ENCODE measurements at places on chromosomes 6 and 20.

GRCh38 chr6:155495011-155495768 is 39.6 kb upstream of the NOX3 start:
- peak; percentile 19 for DNase-seq

DNA sequence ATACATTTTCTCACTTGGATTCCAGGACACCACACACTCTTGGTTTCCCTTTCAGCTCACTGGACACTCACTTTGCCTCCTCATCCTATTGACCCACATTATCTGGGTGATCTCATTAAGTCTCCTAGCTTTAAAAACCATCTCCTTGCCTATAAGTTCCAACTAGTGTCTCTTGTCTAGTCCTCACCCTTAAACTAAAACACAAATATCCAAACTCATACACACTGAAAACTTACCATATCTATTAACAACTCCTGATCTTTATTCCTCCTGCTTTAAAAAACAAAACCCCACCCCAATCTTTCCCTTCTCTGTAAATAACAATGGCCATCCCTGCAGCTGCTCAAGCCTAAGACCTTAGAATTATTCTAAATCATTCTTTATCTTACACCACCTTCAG is 3.5 kb upstream of the SMIM28 start:
- no peak for DNase-seq

GRCh38 chr20:41900201-41900691 is 282.1 kb upstream of the CHD6 start:
- DNase-seq = no peak

DNA sequence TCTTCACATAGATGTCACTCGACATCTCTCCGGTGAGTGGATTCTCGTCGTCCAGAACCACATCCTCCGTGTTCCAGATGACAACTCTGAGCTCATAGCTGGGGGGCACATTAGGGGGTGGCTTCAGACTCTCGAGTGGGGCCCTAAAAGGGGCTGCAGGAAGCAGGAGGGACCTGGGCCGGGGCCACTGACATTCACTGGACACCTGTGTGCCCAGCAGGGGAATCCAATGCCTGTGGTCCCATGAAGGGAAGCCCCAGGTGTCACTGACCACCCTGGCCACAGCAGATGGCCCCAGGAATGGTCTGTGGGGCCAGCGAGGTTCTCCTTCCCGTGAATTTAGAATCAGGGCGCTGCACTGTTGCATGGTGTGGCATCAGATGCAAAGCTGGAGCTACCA is 18.7 kb downstream of the ERGIC3 start:
- no peak for DNase-seq

DNA sequence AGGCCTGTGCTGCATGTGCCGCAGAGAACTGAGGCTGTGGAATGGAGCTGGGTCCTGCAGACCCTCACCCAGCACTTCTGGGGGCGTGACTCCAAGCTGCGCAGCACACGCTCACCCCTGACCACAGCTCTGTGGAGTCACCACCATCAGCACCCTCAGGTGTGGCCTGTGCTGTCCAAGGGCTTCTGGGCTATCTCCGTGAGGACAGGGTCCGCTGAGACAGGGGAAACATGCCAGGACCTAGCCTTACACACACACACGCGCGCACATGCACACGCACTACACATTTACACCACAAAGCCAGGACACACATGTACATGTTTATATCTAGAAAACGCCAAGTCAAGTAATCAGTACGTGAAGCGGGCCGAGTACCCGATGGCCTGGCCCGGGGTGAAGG is 26.8 kb upstream of the TCFL5 start:
- no peak for DNase-seq

DNA sequence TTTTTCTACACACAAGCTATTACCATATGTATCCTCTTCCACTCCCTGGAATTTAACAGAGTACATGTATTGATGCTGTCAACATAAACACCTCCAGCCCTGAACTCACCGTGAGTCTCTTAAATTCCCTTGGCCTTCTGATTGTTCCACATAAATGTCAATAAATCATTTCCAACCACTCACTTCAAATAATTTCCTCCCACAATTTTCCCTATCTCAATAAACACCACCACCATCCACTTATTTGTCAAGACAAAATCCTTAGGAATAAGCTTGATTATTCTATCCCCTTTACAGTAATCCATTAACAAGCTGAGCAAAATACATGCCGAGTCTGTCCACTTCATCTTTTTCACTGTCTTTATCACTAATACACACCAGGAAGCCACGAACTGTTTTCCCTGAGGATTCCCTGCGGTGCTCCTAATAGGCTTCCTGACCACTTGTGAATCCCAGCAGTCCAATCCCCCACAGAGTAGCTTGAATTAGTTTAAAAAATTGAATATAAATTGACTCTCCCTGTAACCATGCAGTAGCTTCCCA is 19.2 kb downstream of the HLA-DRB1 start:
- no peak for DNase-seq

DNA sequence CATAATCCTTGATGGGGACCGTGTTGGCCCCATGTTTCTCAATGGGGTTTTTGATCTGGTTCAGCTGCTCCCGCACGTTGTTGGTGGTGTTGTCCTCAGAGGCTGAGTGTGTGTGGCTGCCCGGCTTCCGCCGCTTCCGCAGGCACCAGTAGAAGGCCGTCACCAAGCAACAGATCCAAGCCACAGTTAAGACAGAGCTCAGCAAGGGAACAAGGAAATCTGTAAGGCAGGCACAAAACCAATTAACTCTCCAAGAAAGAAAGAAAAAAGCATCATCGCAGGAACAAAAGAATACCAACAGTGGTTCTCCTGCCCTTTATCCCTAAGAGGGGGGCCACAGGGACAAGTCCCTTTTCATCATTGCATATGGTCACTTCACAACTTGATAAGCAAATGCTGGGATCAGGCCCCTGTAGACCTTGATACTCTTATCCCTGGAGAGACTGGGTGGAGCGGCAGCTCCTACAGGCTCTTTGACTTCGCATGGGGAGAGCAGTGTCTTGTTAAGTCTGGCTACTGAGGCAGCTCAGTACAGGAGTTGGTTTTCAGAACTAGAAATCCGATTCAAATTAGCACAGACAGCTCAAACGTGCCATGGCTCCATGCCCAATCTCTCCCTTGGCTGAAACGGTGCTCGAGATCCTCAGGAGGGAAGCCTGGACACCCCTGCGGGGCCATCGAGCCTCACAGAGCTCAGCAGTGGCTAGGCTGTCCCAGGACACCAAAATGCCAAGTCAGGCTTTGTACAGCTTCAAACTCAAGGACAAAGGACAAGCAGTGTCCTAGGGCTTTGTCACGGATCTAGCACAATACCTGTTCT is 33.9 kb downstream of the JAG1 start:
- DNase-seq = no peak

- no peak for DNase-seq
Observed at GRCh38 chr6:37556881-37557644, 57.4 kb upstream of the CCDC167 start.

DNA sequence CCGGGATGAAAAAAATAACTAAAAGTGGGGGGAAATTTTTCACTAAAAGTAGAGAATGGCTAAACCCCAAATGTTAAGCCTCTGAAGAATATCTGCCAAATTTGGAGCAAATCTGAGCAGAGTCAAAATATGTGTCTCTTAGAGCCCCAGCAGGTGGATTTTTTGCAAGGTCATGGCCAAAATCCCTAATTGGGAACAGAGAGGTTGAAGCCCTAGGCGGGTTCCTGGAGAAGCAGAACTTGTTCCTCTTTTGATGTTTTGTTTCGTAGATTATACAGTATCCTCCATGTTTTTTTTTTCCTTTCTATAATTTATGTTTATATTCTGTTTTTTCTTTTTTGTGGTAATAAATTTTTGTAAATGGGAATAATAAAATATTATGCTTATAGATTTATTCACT is 94.4 kb downstream of the PLCB4 start:
- no peak for DNase-seq

- no peak for DNase-seq
Observed at GRCh38 chr20:46087161-46087560, 2.6 kb downstream of the NCOA5 start.

- DNase-seq = no peak
Observed at GRCh38 chr20:25203871-25204320, 8.4 kb downstream of the ENTPD6 start.

DNA sequence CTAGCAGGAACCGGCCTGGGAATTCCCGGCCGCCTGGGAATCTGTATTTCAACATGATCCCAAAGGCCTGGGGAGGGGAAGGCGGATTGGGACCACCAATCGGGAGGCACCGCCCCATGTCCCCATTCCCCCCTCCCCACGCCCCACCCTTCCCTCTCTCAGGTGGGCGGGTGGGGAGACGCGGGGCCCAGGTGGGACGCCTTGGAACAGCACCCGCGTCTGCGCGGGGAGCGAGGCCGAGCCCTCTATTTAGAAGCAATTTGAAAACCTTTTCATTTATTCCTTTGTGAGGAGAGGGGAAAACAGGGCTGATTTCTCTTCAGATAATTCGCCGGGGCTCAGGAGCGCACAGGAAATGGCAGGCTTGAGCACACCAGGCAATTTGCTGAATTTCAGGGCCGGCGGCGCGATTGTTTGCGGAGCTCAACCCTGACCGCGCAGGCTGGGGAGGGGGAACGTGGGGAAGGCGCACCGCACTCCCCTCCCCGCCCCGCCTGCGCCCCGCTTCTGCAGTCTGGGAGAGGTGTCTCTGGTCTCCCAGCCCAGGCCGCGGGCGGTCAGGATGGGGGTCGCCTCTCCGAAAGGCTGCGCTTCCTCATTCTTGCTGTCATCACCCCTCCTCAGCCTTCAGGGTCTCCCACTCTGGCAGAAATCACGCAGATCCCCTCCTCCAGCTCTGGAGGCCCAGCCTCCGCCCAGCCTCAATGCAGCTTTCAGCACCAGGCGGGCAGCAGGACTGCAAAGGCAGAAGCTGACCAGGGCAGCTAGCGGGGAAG is 170.0 kb downstream of the GRM4 start:
- no peak for DNase-seq

DNA sequence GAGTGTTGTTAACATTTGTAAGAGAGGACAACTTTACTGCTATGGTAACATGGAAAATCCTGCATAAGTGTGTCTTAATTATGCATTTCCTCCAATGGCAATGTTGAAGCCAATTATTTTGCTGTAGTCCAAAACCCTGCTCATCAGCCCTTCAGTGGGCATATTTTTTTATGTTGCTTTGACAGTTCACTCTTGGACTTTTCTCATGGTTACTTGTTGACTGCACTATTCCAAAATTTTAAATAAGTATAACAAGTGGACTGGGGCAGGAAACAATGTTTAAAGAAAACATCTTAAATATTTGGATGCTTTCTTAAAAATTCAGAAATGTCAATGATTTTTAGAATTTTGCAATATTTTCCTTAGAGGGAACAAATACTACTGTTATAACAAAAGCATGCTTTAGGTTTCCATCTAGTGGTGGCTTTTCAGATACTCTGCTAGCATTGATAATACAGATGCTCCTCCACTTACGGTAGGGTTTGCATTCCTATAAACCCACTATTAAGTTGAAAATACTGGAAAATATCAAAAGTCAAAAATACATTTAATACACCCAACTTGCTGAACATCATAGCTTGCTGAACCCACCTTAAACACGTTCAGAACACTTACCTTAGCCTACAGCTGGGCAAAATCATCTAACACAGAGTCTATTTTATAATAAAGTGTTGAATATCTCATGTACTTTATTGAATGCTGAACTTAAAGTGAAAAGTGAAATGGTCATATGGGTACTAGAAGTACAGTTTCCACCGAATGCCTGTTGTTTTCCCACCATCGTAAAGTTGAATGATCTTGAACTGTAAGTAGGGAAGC is 86.4 kb downstream of the ADGRG6 start:
- DNase-seq = peak; percentile 64

DNA sequence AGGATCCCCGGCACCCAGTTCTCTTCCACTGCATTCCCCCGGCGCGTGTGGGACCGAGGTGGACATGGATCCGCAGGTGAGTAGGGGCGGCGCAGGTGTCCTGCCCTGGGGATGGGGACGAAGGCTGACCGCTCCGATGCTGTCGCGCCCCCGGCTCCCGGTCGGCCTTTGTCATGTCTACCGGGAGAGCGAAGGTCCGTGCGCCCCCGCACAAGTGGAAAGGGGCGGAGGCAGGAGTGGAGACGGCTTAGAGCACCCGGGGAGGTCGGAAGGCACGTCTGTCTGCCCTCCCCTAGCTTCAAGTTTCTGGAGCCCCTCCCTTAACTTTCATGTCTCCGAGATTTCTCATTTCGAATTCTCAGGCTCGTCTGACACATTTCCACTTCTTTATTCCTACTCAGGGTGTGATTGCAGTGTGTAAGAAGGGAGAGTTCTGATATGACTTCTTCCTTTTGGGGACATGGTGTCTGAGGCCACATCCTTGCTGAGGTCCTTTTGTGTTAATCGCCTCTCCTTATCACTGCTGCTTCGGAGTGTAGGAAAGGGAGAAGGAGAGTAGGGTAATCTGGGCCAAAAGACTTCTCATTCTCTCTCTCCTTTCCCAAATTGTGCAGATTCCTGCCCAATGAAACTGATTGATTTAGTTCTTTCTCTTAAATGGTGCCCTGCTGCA is 435 bp downstream of the KIFC1 start:
- DNase-seq = peak; percentile 40

DNA sequence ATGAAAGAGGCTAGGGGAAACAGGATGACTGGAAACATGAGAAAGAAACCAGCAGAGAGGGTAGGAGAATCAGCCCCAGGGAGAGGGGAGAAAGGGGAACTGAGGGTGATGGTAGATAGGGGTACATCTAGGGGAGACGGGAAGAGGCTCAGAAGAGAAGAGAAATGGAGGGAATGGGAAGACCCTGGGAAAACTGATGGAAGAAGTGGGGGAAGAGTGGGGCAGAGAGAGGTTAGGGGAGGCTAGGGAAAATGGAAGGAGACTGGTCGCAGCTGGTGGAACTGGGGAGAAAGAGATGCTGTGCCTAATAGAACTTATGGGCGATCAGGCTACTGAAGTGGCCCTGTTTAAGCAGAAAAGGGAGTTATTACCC is 548 bp downstream of the PROCR start:
- DNase-seq = no peak

DNA sequence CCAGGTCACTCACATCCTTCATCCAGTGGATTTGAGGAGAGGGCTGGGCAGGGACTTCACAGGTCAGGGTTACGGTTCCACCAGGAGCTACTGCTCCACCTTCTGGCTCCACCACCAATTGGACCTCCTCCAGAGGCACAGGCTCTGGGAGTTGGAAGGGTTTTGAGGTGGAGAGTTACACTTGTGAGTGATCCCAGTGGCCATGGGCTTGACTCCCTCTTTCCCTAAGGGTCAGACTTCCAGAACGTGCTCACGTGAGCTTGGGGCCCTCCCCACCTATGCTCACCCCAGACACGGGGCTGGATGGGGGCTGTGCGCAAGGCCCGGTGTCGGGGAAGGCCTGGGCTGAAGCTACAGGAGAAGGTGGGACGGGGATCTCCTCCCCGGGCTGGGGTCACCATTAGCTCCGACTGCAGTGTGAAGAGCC is 1.5 kb downstream of the AGER start:
- no peak for DNase-seq

DNA sequence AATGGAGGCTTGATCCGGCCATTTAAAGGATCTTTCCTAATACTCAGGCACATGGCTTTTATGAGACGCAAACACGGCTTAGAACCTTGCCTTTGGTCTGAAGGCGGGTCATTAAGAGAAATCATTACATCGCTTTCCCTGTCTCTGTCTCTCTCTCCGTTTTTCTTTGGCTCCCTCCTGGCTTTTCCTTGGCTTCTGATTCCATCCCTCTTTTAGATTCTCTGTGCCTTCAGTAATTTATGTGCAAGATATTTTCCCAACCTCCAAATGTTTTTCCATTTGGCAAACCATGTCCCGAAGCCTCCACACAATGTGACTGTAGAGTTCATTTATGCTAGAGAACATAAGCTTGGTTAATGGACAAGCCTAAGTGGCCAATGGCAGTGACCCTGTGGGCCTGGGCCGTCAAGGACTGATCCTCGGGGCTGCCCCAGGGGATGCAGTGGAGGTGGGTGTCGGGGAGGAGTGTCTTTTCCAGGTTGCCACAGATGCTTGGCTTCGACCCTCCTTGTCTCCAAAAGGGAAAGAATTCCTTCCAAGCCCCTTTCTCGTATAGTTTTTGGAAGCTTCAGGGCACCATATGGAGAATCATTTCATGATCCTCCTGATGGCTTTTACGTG is 157.0 kb downstream of the SCML4 start:
- DNase-seq = no peak

Data from epithelial cell of esophagus (primary cell).